ENCODE measurements at places on chromosomes 13 and 19.

DNA sequence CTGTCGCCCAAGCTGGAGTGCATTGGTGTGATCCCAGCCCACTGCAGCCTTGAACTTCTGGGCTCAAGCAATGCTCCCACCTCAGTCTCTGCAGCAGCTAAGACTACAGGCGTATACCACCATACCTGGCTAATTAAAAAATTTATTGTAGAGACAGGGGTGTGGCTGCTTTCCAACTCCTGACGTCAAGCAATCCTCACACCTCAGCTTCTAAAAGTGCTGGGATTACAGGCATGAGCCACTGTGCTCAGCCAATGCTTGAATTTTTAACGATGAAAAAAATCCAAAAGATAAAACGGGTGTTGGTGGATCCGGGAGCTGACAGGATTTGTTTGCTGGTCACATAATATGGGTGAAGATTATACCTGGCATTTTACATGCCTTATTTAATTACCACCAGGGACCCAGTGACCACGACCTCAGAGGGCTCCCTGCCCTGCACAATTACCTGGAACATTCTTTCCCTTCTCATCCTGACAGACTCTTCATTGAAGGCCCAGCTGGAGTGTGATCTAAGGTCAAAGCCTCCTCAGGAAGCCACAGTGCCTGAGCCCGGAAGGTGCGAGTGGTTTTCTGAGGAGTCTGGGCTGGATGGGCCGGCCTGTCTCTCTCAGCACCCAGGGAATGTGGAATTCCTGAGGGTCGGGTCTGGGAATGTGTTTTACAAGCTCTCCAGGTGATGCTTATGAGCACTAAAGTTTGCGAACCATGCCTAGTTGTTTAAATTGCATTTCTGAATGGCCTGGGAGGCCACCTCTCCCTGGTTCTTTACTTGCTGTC, 193.3 kb downstream of the USP12 start:
- no peaks in the 10 kb centered on the region for H3K36me3 ChIP-seq
- peaks cover 44% of the 10 kb centered on the region for H3K27me3 ChIP-seq
- H3K4me3 ChIP-seq: no peak overlapping the region
- no peaks in the 10 kb centered on the region for H3K4me1 ChIP-seq
- no peak for DNase-seq
- H3K27ac ChIP-seq: no peak overlapping the region

GRCh38 chr13:59587030-59587429, 576.7 kb downstream of the DIAPH3 start:
- peaks cover 27% of the 10 kb centered on the region for H3K27me3 ChIP-seq
- H3K4me1 ChIP-seq: no peaks in the 10 kb centered on the region
- H3K27ac ChIP-seq: no peak overlapping the region
- no peak for DNase-seq

- no peak for DNase-seq
- H3K27me3 ChIP-seq: peaks cover 19% of the 10 kb centered on the region
- no peaks in the 10 kb centered on the region for H3K4me1 ChIP-seq
- H3K4me3 ChIP-seq: no peak overlapping the region
Observed at GRCh38 chr13:91278291-91278690, 69.2 kb upstream of the MIR17HG start.

GRCh38 chr13:90445179-90445578, 902.3 kb upstream of the MIR17HG start:
- no peaks in the 10 kb centered on the region for H3K4me1 ChIP-seq
- no peak overlapping the region for H3K27ac ChIP-seq
- no peaks in the 10 kb centered on the region for H3K27me3 ChIP-seq
- H3K4me3 ChIP-seq: no peak overlapping the region
- no peak for DNase-seq

GRCh38 chr13:36061621-36062020, 69.6 kb downstream of the DCLK1 start:
- H3K36me3 ChIP-seq: no peaks in the 10 kb centered on the region
- H3K27ac ChIP-seq: no peak overlapping the region
- no peak overlapping the region for H3K4me3 ChIP-seq
- no peaks in the 10 kb centered on the region for H3K27me3 ChIP-seq

DNA sequence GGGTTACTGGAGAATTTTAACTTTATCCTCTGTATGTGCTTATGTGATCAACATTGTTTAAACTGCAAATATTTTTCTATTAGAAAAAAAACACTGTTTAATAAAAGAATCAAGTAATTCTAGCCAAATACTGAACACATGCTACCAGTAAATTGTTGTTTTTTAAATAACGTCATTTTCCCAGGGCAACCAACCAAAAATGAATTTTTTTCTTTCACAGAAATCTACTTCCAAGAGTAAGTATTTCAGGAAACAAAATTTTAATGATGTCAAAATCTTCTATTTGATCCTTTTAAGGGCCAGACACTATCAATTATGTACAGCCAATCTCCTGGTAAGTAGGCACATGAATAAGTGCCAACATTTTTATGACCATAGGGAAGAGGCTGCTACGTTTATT, 57.1 kb downstream of the TUBGCP3 start:
- peaks cover 2% of the 10 kb centered on the region for H3K36me3 ChIP-seq
- H3K4me3 ChIP-seq: no peak overlapping the region
- no peaks in the 10 kb centered on the region for H3K27me3 ChIP-seq
- no peak for DNase-seq
